ENCODE measurements at places on chromosomes 2 and 18. TPM values are rescaled to one million over a fixed set of nuclear protein-coding genes. Genes with fewer than 3 reads are reported as not detected.

DNA sequence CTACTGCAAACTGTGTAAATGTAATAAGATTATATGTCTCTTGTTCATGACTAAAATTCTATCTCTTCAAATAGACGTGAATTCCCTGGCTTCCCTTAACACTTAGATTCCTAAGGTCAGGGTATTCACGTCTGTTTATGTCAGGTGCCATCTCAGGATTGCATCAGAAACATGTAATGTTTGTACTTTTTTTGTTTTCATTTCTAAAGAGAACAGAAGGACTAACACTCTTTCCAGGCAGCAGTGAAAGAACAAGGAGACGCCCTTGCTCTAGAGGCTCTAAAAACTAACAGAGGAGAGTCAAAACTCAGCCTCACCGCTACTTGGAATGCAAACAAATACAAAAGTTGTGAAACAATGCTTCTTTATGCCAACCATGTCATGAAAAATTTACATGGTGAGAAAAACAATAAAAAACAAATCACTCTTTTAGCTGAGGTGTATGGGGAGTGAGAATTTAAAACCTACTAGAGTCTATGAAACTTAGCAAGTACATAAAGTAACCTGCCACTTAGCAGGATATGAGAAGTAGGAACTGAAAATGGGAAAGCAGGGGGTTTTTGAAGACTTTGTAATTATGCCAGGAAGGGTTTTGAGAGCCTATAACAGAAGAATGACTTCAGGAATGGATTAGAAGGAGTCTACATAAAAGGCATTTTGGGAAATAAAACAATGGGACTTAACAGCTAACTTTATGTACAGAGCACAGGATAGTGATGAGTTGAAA, 522.7 kb downstream of the THSD7B start:
- DNase-seq, result no peak

DNA sequence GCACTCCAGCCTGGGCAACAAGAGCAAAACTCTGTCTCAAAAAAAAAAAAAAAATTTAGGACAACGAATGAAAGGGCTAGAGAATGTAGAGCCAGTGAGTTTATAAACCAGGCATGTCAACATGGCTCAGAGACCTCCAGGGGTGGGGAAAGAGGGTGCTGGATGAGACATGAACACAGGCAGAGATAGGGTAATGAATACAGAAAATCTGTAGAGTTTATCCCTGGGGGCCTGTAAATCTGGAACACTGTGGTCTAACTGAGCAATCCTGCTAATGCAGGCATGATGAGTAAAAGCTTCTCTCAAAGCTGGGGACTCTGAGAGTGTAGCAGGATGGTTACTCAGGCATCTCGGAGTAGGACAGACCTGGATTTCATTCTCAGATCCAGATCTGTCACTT, 59.2 kb upstream of the IGFBP2 start:
- no peak for DNase-seq

- DNase-seq, result no peak
Measured at GRCh38 chr2:10094271-10094814, 14.1 kb upstream of the CYS1 start.

GRCh38 chr2:151029406-151030157, 232.1 kb downstream of the RBM43 start:
- no peak for DNase-seq

- DNase-seq, result no peak
Measured at GRCh38 chr2:150594299-150594698, 106.8 kb upstream of the RND3 start.

GRCh38 chr18:59564561-59564960, 132.7 kb downstream of the CCBE1 start:
- DNase-seq, result no peak

DNA sequence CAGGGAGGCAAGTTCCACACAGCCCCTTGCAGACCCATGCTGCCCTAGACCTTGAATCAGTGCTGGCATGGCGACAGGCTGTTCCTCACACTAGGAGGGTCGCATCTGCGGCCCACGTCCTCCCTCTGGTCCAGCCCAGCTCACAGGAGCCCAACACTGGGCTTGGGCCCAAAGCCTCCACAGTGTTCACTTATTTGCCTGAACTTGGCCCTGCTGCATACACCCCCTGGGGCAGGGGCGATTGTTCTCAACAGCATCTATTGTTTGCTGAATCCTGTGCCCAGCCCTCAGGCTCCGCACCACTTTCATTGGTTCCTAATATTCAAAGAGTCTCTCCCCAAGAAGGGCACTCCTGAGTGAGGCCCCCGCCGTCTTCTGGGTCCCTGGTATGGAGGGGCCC, 90.7 kb downstream of the ZBTB7C start:
- no peak for DNase-seq

EHD3 gene
- 12.5 TPM for total RNA-seq
